ENCODE measurements at places on chromosomes 4 and X.

DNA sequence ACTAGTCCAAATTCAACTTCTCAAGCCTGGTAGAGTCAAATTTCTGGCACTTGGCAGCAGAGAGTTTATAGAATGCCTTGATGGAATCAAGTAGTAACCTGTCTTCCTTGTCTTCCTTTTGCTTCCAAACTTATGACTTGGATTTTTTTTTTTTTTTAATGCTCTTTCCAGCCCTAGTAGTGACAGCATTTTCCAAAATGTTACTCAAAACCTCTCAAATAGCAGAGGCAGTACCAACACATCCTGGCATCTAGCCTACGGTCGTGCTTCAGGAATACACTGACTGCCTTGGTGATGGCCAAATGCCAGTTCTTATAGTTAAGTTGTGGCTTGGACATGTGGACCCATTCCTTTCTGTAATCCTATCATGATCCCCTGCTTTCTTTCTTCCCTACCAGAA is 46.0 kb downstream of the GALNT7 start:
- DNase-seq = no peak

GRCh38 chrX:20515841-20516461 is 249.2 kb upstream of the RPS6KA3 start:
- no peak for DNase-seq

- DNase-seq = peak; percentile 33
These were observed 423.3 kb downstream of the MAGEE1 start for GRCh38 chrX:76850851-76851250.

- no peak for DNase-seq
These were observed 5.8 kb upstream of the WDR1 start for GRCh38 chr4:10122236-10122932.

GRCh38 chrX:123600181-123600580 is 132.7 kb downstream of the THOC2 start:
- no peak for DNase-seq

- DNase-seq = no peak
These were observed 685.0 kb upstream of the FRG1 start for GRCh38 chr4:189255636-189256035.

- no peak for DNase-seq
These were observed 29.7 kb downstream of the SYNPO2 start for GRCh38 chr4:118918388-118918787.

GRCh38 chr4:11548597-11549082 is 119.9 kb upstream of the HS3ST1 start:
- DNase-seq = no peak

- no peak for DNase-seq
These were observed 60.0 kb downstream of the PPP3CA start for GRCh38 chr4:101287324-101287723.

GRCh38 chr4:25991340-25991739 is 77.3 kb downstream of the SMIM20 start:
- DNase-seq = no peak

DNA sequence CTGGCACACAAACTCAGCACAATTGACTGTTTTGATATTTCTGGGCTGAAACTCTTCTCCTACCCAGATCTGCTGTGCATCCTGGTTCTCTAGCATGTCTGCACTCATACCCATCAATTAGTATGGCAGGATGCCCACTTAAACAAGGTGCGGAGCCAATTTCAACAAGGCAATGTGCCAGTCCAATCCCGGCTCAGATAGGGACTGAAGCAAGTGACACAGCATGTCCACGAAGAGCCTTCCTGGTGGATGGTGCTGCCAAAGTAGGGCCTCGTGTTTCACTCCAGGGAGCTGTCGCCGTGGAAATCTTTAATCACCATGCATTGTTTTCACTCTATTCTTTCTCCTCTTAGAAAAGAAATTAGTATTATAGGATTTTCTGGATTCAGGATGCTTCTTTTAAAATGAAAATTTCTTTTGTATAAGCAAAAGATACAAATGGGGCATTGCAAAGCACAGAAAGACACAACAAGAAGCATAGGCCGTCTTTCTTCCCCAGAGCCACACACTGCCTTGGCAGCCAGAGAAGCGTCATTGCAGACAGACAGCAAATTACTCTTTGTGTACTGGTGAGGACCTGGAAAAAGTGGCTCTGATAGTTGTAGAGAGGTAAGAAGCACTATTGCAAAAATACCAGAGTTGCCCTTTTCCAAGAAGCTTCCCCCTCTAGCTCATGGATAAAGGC is 40.6 kb upstream of the LSM6 start:
- no peak for DNase-seq

- DNase-seq = no peak
These were observed 13.8 kb downstream of the RAB28 start for GRCh38 chr4:13470379-13470778.

DNA sequence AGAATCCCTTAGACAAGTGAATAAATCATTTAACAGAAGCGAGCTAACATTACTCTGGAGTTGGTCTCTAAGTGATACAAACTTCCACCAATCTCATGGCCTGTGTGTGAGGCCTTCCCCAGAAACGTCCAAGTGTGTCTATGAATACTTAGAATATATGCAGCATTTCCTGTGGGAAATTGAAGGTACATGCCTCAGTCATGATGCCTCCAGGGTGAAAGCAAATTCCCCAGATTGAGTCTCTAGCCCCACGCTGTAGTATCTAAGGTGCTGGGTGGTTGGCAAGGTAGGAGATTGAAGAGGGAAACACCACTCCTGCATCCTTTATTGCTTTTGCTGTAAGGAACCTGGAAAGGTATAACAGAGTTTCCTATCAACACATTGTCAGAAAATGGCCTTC is 113.8 kb downstream of the IL13RA2 start:
- no peak for DNase-seq

- DNase-seq = peak; percentile 82
These were observed at the start of gene JADE1 for GRCh38 chr4:128809477-128810330. JADE1 (plus strand) TSS chr4:128809700; CDS start chr4:128831759, 22,059 bp downstream.

- DNase-seq = no peak
These were observed 18.0 kb upstream of the PDHA2 start for GRCh38 chr4:95821867-95822266.

- no peak for DNase-seq
These were observed 89.8 kb downstream of the FBXO8 start for GRCh38 chr4:174193438-174194374.

- DNase-seq = no peak
These were observed 121.9 kb upstream of the RPS6KA3 start for GRCh38 chrX:20388594-20388993.

All from H1 (cell line).